ENCODE measurements at places on chromosomes 6 and 20. TPM values are rescaled to one million over a fixed set of nuclear protein-coding genes. Genes with fewer than 3 reads are reported as not detected.

The TOP1 gene
- total RNA-seq, result 56.8 TPM

The EMILIN3 gene
- total RNA-seq, result not detected

- no peak for DNase-seq
Observed at GRCh38 chr6:80366051-80366450, 259.6 kb downstream of the BCKDHB start.

The C6orf47 gene
- 33.2 TPM for total RNA-seq

DNA sequence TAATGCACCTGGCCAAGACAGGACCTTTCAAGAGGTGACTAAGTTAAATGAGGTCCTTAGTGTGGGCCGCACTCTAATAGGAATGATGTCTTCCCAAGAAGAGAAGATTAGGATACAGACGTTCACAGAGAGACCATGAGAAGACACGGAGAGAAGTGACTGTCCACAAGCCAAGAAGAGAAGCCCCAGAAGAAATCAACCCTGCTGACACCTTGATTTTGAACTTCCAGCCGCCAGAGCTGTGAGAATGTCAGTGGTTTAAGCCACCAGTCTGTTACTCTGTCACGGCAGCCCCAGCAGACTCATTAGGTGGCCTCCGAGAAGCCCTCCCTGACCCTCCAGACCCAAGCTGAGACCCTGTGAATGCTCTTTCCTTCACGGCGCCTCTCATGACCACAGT is 29.5 kb downstream of the NOL4L start:
- no peak for DNase-seq

The AGER gene
- 5.0 TPM for total RNA-seq

The REV3L gene
- 13.9 TPM for total RNA-seq

The SESN1 gene
- 3.4 TPM for total RNA-seq

The CCN6 gene
- total RNA-seq, result not detected

DNA sequence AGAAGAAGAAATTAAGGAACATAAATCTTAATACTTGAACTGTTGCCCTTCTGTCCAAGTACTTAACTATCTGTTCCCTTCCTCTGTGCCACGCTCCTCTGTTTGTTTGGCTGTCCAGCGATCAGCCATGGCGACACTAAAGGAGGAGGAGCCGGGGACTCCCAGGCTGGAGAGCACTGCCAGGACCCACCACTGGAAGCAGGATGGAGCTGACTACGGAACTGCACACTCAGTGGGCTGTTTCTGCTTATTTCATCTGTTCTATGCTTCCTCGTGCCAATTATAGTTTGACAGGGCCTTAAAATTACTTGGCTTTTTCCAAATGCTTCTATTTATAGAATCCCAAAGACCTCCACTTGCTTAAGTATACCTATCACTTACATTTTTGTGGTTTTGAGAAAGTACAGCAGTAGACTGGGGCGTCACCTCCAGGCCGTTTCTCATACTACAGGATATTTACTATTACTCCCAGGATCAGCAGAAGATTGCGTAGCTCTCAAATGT is 17.1 kb downstream of the IRF4 start:
- peak; percentile 25 for DNase-seq

The FAM135A gene
- 18.1 TPM for total RNA-seq

GRCh38 chr6:111772381-111772780 is 100.9 kb downstream of the FYN start:
- no peak for DNase-seq

DNA sequence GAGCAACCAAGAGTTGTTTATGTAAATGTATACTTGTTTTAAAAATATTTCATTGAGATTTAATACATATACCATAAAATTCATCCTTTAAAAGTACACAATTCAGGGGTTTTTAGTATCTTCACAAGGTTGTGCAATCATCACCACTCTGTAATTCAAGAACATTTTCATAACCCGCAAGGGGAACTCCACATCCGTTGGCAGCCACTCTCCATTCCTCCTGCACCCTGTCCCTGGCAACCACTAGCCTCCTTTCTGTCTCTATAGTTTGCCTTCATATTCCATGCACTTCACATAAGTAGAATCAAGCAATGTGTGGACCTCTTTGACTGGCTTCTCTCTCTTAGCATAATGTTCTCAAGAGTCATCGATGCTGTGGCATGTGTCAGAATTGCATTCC is 104.2 kb upstream of the PDE10A start:
- DNase-seq, result no peak

GRCh38 chr6:52820198-52820597 is 16.6 kb upstream of the GSTA1 start:
- no peak for DNase-seq

The PTPRT gene
- not detected for total RNA-seq

- DNase-seq, result no peak
Observed at GRCh38 chr6:16337295-16337975, 99.0 kb downstream of the GMPR start.

The AIF1 gene
- not detected for total RNA-seq

The TRIM15 gene
- not detected for total RNA-seq

DNA sequence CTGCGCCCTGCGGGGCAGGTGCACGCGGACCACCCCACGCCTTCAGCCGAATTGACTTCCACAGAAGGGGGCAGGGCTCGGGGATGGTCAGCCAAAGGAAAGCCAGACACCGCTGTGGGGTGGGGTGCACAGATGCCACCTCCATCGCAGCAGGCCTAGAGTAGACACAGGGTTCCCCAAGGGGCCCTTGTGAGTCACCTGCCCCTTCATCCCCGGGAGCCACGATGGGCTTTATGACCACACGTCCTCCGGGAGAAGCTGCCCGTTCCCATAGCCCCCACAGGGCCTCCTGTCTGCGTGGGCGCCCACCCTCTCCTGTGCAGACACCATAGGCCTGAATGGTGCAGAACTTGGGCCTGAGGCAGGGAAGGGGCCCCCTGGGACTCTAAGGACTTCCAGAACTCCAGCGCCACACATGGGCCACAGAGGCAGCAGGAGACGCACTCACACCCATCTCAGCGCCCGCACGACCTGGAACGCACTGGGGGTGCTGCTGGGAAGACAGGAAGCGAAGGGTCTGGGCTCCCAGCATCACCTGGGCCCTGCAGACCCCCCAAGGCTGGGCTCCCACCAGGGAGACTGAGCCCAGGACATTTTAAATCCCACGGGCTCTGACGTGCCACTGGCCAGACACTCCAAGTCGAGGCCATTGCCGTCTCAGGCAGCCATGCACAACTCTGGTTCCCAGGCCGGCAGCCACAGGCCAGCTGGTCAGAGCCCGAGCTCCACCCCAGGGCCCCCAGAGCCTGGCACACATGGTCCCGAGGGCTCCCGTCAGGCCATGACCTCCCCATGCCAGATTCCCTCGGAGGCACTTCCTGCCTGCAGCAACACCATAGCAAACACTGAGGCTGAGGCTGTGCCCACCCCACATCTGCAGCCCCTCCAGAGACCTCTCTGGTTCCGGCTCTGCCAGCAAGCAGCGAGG is 134.2 kb downstream of the DLL1 start:
- DNase-seq, result no peak

The DSP gene
- 71.6 TPM for total RNA-seq

DNA sequence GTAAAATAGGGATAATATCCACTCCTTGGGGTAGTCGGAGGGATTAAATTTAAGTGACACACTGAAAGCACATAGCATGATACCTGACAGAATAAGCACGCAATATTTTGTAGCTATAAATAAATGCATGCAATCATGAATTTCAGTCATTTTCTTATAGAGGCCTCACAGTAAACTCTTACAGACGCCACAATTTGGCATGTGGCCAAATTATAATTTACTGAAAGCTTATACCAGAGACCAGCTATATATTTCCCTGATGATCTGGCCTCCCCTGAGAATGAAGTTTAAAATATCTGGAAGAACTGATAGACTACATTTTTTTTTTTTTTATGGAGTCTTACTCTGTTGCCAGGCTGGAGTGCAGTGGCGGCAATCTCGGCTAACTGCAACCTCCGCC is 40.9 kb downstream of the QRSL1 start:
- DNase-seq, result no peak

The RAD21L1 gene
- 0.11 TPM for total RNA-seq

The PPP1R16B gene
- total RNA-seq, result 0.12 TPM

GRCh38 chr6:35731414-35731735 is 5.5 kb upstream of the ARMC12 start:
- peak; percentile 68 for DNase-seq

DNA sequence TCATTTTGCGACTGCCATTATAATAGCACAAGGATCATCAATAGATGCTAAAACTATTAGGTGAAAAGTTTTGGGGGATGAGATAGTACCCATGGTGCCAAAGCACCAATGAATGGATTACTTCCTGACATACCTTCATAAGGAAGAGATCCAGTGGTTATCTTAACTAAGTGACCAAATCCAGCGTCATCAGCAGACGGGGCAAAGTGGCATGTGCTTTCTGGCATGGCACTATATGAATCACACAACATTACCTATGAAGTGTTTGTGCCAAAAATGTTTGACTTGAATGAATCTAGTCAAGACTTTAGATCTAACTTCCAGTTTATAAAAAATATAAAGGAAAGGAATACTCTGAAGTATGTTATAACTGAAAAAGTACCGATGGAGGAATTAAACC is 10.8 kb downstream of the TRIM26 start:
- DNase-seq, result peak; percentile 46

DNA sequence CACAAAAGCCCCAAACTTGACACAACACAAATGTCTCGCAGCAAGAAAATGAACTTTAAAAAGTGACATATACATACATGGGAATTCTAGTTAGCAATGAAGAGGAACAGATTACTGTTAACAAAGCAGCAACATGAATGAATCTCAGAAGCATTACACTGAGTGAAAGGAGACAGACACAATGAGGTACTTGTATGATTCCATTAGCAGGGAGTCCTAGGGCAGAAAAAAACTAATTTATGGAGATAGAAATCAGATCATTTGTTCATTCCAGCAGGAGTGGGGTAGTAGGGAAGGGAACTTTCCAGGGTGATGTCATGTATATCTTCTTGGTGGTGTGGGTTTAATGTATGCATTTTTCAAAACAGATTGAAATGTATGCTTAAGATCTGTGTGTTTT is 524.4 kb downstream of the KIF16B start:
- no peak for DNase-seq

The UST gene
- 7.9 TPM for total RNA-seq

All from PC-3 (cell line).